ENCODE measurements at places on chromosomes 7 and 10.

DNA sequence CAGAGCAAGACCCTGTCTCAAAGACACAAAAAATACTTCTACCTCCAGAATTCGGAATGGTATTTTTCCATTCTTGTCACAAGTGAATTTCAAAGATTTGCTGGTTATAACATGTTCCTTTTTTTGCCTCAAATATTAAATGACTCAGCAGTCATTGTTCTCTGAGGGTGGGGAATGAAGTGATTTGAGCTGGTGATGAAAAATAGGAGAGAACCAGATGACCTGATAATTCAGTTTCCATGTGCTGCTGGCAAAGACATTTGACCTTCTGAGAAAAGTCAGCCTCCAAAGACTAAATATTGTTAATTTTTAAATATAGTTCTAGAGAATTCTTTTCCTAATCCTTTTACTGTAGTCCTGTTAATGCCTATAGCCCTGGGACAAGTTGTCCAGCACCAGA lies 78.9 kb downstream of the CACNB2 start:
- no peak for DNase-seq

DNA sequence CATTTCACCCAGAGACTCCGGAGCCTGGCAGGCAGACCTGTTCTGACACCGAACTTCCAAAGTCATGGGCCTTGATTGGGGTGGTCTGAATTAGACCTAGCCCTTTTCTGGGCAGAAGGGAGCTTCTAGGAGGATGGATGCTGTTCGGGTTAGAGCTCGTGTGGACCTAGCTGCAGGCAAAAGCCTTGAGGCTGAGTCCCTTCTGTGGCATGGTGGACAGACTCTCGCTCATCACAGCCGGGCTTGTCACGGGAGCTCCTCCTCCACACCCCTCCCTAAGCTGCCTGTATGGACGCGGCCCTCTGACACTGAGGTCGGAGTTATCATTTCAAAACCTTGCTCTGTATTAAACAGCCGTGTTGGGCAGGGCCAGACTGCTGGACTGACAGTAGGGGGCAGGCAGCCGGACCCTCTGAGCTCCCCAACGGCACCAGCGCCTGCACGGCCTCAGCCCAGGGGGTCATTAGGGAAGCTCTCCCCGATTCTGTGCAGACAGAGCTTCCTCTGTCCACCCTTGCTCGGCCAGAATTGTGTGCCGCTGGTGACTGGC lies 2.2 kb downstream of the IRF5 start:
- DNase-seq = no peak

DNA sequence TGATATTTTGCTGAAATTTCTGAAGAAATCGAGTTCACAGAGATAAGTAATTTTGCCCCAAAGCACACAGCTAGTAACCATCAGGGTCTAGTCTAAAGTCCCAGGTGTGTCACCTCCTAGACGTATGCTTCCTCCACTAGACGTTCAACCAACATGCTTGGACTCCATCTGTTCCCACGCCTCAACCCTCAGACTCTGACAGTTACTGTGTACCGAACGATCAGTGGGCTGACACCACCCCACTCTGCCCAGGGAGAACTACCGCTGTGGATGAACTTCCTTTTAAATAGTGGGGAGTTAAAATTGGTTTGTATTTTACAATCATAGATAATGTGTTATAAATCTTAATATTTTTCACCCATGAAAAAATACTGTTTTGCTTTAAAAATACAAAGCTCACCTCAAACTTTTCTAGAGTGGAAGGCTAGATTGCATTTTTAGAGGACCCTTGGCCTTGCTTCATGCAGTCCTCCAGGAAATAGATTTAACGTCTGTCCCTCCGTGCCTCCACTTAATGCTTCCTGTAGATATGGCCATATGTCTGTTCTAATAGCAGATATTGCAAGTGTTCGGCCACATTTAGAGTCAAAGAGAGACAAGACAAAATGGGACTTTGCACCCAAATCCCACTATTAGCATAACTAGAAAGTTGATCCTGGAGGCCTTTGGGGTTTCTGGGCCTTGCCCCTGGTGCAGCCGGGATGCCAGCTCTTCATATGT lies 91.4 kb upstream of the ZPBP start:
- DNase-seq = no peak

- no peak for DNase-seq
Observed at GRCh38 chr10:79113827-79114226, 45.1 kb downstream of the ZMIZ1 start.

DNA sequence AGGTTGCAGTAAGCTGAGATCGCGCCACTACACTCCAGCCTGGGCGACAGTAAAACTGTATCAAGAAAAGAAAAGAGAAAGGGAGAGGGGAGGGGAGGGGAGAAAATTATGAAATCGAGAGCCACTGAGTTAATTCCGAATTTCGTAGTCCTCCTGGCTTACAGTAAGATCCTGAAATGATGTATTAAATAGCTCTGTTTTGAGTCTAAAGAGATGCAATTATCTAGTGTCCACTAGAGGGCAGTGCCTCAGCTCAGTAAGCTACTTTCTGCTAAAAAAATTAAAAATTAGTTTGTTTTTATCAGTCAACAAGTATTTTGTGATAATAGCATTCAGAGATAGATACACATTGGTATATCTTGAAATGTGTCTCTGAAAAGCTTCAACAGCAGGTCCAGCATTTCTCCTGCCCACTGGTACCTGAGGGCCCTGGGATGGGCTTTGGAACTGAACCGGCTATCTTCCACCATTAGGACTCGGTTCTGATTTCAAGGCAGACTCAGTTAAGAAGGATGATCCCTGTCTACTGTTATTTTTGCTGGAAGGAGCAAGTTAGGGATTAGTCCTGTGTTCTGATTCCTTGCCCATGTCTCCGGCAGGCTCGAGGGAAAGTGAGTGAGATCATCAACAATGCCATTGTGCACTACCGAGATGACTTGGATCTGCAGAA lies 19.5 kb downstream of the TSPAN33 start:
- no peak for DNase-seq
